ENCODE measurements at places on chromosomes 16 and 17.

DNA sequence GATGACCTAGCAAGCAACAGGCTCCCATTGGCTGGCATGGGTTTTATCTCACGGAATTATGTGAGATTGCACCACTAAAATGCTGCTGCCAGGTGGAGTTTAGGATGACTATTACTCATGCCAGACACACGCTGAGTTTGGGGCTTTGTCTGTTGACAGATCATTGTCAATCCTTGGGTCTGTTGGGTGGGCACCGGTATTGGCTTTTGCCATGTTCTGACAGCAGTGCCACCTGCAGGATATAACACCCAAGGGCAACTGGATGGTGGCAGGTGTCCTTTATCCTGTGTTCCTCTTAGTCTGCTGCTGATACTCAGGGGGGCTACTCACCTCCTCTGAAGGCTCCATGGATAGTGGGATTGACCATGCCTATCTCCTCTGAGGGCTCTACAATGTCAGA lies 221.6 kb upstream of the DYNLRB2 start:
- no peak for DNase-seq

DNA sequence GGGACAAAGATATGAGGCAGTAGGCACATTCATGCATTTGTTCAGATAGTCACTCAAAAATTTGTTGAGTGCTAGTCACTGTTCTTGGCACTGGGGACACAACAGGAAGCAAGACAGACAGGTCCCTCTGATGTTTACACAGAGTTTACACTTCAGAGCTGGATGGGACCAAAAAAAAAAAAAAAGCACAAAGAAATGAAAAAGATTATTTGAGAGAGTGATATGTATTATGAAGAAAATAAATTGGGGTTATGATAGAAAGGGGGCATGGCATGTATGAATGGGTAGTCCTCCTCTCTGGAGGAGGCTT lies 3.5 kb upstream of the YPEL2 start:
- DNase-seq, result no peak

DNA sequence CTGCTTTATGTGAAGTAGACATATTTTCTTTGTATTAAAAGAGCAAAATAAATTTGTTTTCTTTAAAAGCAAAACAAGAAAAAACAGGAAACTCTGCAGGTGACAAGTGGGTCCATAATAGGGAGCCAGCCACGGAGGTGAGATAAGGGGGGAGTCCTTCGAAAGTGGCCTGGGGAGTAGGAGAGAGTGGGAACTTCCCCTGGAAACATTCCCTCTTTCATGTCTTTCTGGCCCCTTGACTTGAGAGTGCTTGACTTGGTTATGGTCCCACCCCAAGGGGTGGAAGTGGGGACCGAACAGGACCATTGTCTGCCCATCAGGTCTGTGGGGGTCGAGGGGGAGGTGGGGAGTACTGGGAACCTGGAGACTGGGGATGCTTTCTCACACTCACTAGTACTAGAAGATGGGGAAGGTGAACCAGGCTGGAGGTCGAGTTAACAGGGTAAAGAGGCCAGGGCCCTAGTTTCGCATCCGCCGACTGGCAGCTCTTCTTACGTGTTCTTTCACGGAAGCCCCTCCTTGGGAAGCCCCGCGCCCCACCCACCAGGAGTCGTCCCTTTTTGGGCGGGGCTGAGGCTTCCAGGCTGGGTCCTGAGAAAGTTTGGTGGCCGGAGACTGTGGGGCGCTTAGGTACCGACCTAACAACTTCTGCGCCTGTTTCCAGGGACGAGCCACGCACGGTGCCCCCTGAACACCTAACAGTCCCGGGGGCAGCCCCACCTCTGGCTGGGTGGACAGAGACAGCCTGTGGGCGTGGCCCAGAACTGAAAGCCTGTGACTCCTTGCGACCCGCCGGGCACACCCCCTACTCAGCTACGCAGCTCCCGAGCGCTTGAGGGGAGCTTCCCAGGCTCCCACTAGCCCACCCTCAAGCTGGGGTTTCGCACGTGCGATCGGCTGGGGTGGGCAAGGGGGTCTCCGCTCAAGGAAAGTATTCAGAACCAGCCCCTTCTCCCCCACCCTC lies 790 bp downstream of the TRADD start:
- DNase-seq, result no peak

DNA sequence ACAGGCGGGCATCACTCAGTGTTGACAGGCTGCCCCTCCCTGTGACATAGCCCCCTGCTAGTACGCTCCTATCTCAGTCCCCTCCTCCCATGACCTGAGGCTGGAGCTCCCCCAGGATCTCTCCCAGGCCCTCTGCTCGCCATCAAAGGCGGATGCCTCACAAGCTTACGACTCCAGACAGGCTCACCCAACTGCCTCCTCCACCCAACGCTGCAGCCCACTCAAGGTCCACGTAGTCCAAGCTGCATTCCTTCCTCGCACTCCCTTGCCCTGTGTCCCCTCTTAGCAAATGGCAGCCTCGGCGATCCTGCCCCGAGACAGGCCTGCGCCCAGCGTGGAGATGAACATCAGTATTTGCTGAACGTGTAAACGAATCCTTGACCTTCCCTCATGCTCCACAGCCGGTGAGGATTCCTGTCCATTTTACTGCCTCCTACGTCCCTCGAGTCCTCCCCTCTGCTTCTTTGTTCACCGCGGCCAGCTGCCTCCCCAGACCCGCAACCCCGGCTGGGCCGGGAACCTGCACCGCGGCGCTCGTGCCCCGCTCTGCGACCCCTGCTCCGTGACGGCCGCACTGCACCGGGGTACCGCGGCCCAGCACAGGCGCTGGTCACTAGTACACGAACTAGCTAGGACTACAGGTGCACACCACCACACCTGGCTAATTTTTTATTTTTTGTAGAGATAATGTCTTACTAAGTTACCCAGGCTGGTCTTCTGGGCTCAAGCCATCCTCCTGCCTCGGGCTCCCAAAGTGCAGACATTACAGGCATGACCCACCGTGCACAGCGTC lies 838 bp upstream of the TMEM97 start:
- DNase-seq, result no peak

GRCh38 chr16:53115773-53116172 lies 61.0 kb downstream of the CHD9 start:
- no peak for DNase-seq

Measured in vagina (tissue), 2 donors.